ENCODE measurements at places on chromosomes 7 and 10.

DNA sequence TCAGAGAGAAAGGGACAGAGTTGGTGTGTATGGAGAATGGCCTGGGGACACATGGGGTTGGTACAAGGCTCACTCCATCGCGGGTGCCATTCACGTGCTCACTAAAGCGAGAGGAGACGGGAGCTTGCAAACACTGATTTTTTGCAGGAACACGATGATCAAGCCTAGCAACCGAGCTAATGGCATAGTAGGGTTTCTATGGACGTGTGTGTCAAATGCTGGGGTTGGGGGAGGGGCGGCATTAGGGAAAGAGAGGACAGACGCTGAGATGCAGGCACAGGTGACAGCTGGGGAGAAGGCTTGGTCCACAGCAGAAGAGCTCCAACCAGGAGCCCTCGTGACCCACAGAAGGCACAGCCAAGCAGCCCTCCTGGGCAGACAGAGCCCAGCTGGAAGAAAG, 33.9 kb downstream of the RCC1L start:
- DNase-seq: no peak

- DNase-seq: no peak
These were observed 509.4 kb downstream of the PTPRN2 start for GRCh38 chr7:158077934-158078910.

DNA sequence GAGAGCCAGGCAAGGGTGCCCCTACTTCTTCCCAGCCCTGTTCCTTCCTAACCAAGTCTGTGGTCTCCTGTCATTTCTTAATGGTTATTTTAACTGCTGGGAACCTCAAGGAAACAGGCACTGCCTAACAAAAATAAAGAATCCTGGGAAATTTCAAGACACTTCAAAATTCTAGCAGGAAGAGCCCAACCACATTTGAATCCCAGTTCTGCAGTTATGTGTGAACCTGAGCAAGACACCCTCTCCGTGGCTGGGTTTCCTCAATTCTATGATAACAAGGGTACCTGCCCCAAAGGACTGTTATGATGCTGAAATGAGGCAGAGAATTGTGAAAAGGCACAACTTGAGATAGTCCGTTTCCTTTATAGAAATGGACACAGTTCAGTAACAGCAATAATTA, 36.2 kb upstream of the DUSP5 start:
- no peak for DNase-seq

GRCh38 chr10:1054684-1055083, 1.5 kb upstream of the WDR37 start:
- DNase-seq: no peak

- DNase-seq: peak; percentile 64
These were observed 441.8 kb upstream of the AKR1E2 start for GRCh38 chr10:4384245-4384644.

DNA sequence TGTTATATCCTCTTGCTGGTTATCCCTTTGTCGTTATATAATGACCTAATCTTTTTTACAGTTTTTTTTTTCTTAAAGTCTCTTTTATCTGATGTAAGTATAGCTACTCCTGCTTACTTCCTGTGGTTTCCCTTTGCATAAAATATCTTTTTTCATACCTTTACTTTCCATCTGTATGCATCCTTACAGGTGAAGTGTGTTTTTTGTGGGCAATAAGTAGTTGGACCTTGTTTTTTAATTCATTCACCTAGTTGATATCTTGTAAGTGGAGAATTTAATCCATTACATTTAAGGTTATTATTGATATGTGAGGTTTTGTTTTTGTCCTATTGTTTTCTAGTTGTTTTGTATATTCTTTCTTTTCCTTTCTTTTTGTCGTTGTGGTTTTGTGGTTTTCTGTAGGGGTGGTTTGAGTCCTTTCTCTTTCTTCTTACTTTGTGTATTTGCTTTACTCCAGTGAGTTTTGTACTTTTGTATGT, 168.6 kb downstream of the MLLT10 start:
- DNase-seq: no peak

DNA sequence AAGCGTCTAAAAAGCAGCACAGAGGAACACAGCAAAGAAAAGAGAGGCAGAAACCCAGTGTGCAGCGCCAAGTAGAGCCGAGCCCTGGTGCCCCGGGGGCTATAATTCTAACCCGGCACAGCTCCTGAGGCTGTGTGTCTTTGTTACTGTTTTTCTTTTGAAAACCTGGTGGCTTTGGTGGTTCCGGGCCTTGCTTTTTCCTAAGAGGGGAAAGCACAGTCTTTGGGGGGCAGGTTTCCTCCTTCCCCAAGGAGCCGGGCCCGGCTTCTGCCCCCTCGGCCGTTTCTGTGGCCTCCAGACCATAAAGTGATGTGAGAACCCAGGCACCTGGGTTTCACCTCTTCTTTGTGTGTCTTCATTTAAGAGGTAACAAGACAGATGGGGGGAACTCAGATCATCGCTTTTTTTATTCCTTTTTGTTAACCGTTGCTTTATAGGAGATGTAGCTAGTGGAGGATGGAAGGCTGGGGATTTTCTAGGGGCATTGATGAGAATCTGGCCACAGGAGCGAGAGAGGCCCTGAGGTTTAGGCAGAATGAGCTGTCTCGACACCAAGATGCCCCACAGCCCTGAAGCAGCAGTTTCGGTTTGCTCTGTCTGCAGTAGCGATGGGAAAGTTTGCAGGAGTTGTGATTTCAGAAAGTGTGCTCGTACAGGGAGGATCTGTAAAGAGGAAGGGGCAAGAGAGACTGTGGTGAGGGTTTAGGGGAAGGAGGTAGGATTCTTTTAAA, 367.8 kb upstream of the GALNT17 start:
- no peak for DNase-seq

- DNase-seq: no peak
These were observed 94.7 kb upstream of the SLC25A13 start for GRCh38 chr7:96416599-96416998.

GRCh38 chr10:47031211-47031900, 120.1 kb downstream of the PTPN20 start:
- DNase-seq: no peak

DNA sequence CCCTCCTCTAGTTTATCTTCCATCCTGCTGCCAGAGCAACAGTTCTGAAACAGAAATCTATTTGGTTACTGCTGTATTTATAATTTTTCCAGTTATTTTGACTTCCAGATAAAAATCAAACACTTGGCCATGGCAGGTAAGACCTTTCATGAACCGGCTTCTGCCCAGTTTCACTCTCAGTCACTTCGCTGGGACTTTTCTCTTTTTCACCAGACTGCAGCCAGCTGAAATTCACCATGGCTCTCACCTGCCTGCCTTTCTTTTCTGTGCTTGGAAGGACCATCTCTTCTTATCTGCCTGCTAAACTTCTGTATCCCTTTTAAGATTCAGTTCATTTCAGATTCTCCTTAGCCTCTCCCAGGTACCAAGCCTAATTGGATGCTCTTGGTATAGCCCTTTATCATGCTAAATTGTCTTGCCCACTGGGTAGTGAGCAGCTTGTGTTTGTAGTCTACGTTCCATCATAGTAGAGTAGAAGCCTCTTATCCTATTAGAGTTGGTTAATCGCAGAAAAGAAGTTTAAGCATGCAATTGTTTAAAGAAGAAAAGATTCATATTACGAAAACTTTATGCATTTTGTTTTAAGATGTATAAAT, 71.7 kb downstream of the TAF3 start:
- DNase-seq: no peak

DNA sequence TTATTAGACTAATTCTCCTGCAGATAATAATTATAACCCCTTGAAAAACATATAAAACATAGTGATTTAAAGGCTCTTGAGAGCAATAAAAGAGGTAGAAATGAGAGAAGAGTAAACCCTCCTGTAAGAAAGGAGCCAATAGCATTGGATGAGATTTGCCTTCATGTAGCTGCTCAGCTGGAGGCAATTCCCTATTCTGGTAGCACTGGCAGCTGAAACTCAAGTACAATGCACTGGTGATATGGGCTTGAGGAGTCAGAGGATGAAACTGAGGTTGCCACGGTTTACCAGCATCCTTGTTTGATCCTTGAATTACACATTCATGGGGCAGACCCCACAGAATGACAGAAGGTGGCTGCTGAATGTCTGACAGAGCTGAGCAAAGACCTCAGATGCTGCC, 76.4 kb downstream of the CTTNBP2 start:
- no peak for DNase-seq

- no peak for DNase-seq
These were observed 178.2 kb upstream of the SORCS1 start for GRCh38 chr10:107342711-107343110.

GRCh38 chr10:137606-138005, 2.4 kb downstream of the ZMYND11 start:
- no peak for DNase-seq

GRCh38 chr7:132492823-132493445, 83.3 kb downstream of the PLXNA4 start:
- DNase-seq: no peak

- DNase-seq: no peak
These were observed 37.4 kb upstream of the PRKCQ start for GRCh38 chr10:6617309-6618076.

DNA sequence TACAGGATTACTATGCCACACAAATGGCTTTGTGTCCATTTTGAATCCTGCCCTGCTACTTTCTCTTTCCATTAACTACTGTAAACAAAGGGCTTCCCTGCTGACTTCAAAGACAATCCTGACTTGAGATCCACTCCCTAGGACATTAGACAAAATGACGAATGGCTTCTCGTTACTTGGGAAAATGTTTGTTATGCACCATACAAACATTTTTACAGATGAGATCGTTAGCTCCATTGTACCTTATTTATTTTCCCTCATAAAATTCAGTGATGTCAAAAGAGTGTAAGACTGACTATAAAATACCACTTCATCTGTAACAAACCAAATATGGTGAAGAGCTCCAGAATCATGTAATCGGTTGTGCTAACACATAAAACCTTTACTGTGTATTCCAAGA, 121.8 kb downstream of the CD36 start:
- no peak for DNase-seq

GRCh38 chr10:60733517-60733822, 44.8 kb upstream of the CDK1 start:
- DNase-seq: no peak

GRCh38 chr10:93604146-93604545, 3.1 kb upstream of the RBP4 start:
- no peak for DNase-seq

- DNase-seq: no peak
These were observed 201.4 kb downstream of the TNS3 start for GRCh38 chr7:47380325-47381133.

GRCh38 chr10:99920486-99920885, 89.3 kb downstream of the DNMBP start:
- no peak for DNase-seq

DNA sequence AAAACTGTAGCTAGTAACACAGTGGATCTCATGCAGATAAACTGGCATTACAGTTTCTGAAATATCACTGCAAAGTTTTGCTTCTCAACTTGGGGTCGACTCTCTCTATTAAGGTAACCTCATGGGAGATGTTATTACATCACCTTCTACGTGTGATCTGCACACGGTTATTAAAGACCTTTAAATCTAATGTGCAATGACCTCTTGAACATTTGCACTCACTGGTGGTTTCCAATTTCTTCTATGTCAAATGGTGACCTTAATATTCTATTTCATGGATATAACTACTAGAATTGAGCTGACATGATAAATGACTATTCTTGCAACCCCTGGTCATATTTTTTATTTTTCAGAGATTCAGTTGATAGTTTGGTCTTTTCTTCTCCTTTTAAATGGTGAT, 191.3 kb downstream of the PPP1R3A start:
- no peak for DNase-seq

GRCh38 chr10:5765617-5766016, 47.6 kb downstream of the GDI2 start:
- DNase-seq: no peak

Measured in left kidney (tissue), 8 donors.